ENCODE measurements at places on chromosomes 6 and 20. TPM values are rescaled to one million over a fixed set of nuclear protein-coding genes. Genes with fewer than 3 reads are reported as not detected.

C20orf204 gene
- total RNA-seq = 14.2 TPM

LY86 gene
- total RNA-seq = not detected

- no peak for DNase-seq
These were observed 1.2 kb downstream of the DUSP22 start for GRCh38 chr6:293193-294174.

DNA sequence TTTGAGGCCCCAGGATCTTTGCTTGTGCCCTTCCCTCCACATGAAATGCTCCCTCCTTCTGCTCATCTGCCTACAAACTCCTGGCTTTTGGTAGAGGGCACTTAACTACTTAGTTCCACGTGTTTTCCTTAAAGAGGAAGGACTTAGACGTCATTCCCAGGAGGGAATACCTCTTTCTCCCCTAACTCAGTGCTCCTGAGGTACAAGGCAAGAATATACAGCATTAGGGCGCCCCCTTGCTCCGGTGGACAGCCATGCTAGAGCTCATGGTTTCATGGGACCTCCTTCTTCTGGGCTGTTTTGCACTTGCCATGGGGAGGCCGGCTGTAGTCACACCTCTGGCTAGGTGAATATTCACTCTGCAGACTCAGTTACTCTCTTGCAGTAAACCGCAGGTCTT, 93.8 kb upstream of the LY86 start:
- DNase-seq = peak; percentile 79

Measured in endothelial cell (in vitro differentiated cells).